ENCODE measurements at places on chromosomes 13 and 19. TPM values are rescaled to one million over a fixed set of nuclear protein-coding genes. Genes with fewer than 3 reads are reported as not detected.

The IRGC gene
- not detected for total RNA-seq

The ZNF613 gene
- total RNA-seq, result 7.7 TPM

The DHDH gene
- total RNA-seq, result 4.1 TPM

The GPR180 gene
- total RNA-seq, result 7.8 TPM

The ITGBL1 gene
- total RNA-seq, result 50.0 TPM

The RUBCNL gene
- 1.9 TPM for total RNA-seq

The USHBP1 gene
- 4.8 TPM for total RNA-seq

The KLHL1 gene
- not detected for total RNA-seq

The KLF2 gene
- 75.9 TPM for total RNA-seq

The PINLYP gene
- 6.2 TPM for total RNA-seq

The SYNGR4 gene
- not detected for total RNA-seq

The FFAR3 gene
- total RNA-seq, result 1.6 TPM

The HCN2 gene
- 0.50 TPM for total RNA-seq

The CTXN1 gene
- total RNA-seq, result 8.5 TPM

The ZDHHC20 gene
- 113 TPM for total RNA-seq

The TJP3 gene
- total RNA-seq, result 33.8 TPM

The GRIN3B gene
- not detected for total RNA-seq

The SAFB2 gene
- 62.0 TPM for total RNA-seq

The APC2 gene
- total RNA-seq, result 0.10 TPM

The CGB1 gene
- total RNA-seq, result not detected

The ANGPTL8 gene
- not detected for total RNA-seq

The IGFLR1 gene
- 14.1 TPM for total RNA-seq

The NLRP7 gene
- 0.09 TPM for total RNA-seq

Data from left lung (tissue), 14 donors.